CD4-positive, alpha-beta T cell treated with Interleukin-2 at 100 ng/mL for 4 hours (primary cell): ENCODE measurements at places on chromosomes 16 and 17.

GRCh38 chr17:73039282-73039681 is 53.2 kb downstream of the SLC39A11 start:
- DNase-seq, result no peak

DNA sequence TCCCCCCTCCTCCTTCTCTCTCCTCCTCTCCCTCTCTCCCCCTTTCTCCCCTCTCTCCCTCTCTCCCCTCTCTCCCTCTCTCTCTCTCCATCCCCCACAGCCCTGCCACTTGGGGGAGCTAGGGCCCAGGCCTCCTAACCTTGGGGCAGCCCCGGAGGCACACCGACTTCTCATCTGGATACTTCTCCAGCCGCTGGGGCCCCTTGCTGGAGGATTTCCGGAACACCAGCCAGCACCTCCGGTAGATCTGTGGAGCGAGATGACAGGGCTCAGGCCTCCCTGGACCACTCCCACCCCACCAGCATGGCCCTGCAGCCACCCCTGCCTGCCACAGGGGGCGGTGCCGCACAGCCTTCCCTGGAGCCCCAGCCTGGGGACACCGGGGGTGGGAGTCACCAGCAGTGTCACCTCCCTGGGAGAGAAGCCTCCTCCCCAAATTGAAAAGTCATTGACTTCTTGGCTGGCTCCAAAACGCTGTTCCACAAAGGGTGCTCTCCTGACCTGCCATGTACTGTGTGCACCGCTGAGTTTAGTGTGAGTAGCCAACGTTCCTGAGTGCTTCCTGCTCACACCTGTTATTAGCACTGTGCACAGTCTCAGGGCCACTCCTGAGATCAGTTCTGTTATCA is 10.5 kb downstream of the DOK4 start:
- peak; percentile 72 for DNase-seq

DNA sequence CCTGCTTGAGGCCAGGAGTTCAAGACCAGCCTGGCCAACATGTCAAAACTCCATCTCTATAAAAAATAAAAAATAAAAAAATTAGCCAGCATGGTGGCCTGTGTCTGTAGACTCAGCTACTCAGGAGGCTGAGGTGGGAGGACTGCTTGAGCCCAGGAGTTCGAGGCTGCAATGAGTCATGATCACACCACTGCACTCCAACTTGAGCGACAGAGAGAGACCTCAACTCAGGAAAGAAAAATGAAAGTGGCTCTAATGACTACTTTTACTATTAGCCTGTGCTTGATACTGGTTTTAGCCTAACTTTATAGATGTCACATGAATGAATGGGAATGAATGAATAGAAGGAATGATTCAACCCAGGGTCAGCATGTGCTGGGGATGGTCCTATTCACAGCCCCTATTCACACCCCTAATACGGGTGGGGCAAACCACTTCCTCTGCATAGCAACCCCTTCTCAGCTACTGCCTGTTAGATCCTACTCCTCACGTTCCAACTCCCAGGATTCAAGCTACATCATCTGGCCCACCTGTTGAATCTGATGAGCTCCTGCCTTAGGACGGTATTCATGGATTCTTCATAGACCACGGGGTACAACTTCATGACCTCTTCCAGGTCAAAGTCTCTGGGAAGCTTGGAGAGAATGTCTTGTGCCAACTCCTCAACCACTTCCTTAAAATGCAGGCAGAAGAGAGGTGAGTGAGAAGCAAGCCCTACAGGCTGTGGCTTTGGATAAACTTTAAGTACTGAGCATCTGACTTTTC is 40.5 kb downstream of the LYRM1 start:
- DNase-seq, result no peak

- DNase-seq, result no peak
Observed at GRCh38 chr17:32882734-32883133, 5.8 kb upstream of the MYO1D start.

DNA sequence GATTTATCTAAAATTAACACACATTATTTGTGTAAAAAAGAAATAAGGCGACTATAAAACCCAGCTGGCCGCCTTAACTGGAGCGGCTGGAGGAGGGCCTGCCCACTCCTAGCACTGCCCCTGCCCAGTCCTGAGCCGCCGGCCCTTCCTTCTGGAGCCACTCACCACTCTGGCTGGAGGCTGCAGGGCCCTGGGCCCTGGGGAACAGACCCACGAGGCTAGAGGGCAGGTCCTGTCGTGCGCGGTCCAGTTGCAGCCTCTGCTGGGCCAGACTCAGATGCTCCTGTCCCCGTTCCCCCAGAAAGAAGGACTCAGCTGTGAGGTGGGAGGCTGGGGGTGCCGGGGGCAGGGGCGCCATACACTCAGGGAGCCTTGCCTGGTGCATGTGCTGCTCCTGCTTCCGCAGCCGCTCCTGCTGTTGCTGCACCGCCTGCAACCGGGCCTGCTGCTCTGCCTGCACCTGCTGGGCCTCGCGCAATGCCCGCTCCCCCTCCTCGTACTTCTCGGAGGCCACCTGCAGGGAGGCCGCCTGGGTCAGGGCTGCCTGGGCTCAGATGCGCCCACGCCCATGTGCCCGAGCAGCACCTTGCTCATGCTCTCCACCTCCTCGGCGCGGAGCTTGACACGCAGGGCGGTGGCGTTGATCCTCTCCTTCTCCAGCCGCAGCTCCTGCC is 9.0 kb upstream of the MRPL38 start:
- DNase-seq, result no peak

GRCh38 chr16:57151369-57151768 is 34.5 kb downstream of the PSME3IP1 start:
- no peak for DNase-seq

DNA sequence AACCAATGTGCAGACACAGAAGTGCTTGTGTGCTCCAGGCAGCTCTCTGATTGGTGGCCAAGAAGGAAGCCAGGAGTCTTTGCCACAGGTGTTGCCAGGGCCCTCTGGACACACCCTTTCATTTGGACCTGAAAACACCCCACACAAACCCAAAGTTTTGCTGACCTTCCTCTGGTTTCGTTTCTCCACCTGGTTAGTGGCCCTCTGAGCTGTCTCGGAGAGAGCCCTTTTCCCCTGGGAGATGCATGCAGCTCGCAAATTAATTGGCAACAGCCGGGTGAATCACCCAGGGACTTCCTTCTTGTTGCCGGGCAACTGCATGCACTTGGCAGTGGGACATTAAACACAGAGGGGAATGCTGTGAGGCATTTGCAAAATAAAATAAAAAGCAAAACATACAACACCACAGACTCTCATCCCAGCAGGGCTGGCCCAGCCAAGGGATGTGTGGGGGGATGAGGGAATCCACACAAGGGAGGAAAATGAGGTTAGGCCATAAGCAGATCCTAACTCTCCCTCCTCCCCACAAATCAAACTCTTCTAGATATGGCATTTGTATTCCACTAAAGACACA is 286.6 kb downstream of the SOX9 start:
- no peak for DNase-seq

- no peak for DNase-seq
Observed at GRCh38 chr17:79891113-79891730, 52.0 kb upstream of the CBX4 start.

GRCh38 chr16:81885976-81886586 is 107.0 kb downstream of the PLCG2 start:
- DNase-seq, result peak; percentile 34

- no peak for DNase-seq
Observed at GRCh38 chr16:2675714-2676113, 6.6 kb upstream of the KCTD5 start.

- DNase-seq, result no peak
Observed at GRCh38 chr16:400061-400591, 1.6 kb upstream of the DECR2 start.
